ENCODE measurements at places on chromosomes 12 and 14.

GRCh38 chr14:58055497-58056010 lies 96.5 kb downstream of the ARMH4 start:
- DNase-seq, result no peak

GRCh38 chr12:401235-402028 lies at the start of gene CCDC77:
CCDC77 (plus strand) TSS chr12:401644; CDS start chr12:409384, 7,740 bp downstream.
- peak; percentile 98 for DNase-seq

GRCh38 chr12:31715283-31715825 lies 13.5 kb downstream of the AMN1 start:
- DNase-seq, result peak; percentile 66

DNA sequence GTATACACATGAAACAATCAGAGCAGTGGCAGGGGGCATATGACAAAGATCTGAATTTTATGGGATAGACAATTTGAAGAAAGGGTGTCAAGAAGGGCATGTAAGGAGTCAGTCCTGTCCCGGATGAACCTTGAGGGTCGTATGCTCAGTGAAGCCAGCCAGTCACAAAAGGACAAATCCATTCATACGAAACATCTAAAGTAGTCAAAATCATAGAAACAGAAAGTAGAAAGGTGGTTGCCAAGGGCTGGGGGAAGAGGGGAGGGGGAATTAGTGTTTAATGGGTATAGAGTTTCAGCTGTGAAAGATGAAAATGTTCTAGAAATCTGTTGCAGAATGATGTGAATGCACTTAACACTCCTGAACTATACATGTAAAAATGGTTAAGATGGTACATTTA lies 157.5 kb downstream of the TGFB3 start:
- peak; percentile 19 for DNase-seq

DNA sequence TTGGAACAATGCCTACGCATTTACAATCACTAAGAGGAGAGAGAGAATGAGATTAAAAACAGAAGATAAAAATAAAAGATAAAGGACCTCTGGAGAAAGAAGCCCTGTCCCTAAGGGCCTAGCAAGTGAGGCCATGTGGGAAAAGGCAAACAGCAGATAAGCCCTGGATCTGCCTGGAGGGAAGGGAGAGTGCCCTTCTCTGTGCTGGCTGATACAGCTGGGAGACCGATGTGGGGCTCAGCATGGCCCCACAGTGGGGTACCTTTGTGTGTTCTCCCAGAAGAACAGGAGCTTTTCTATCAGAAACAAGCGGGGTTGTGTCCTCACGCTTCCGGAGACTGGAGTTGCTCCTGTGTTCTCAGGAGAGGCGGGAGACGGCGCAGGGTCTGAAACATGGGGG lies 59.9 kb downstream of the TMCC3 start:
- DNase-seq, result peak; percentile 40

- DNase-seq, result peak; percentile 2
Measured at GRCh38 chr12:29346769-29347421, 34.1 kb downstream of the ERGIC2 start.

DNA sequence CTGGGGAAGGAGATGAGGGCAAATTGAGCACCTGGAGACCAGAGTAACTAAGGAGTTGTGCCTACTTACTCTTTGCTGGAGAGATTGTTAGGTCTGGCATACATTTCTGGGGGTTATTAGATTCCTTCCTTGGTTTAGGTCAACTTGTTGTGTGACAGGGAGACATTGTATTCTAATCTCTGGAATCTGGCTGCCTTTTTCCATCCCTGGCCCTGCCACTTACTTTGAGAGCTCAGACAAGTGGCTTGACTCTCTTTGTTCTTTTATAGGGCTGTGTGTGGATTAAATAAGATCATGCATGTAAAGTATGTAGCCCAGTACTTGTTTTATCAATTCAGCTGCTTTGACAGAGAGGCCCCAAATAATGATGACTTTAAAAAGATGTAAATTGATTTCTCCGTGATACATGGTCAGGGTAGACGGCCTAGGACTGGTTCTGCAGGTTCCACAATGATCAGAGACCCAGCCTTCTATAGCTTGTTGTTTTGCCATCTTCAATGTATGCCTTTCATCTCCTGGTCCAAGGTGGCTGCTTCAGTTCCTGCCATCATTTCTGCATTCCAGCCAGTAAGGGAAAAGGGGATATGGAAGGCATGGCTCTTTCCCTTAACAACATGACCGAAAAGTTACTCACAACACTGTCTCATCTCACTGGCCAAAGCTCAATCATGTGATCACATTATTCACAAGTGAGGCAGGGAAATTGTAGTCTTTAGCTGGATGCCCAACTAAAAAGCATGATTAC lies 72.6 kb downstream of the CHST11 start:
- DNase-seq, result no peak

DNA sequence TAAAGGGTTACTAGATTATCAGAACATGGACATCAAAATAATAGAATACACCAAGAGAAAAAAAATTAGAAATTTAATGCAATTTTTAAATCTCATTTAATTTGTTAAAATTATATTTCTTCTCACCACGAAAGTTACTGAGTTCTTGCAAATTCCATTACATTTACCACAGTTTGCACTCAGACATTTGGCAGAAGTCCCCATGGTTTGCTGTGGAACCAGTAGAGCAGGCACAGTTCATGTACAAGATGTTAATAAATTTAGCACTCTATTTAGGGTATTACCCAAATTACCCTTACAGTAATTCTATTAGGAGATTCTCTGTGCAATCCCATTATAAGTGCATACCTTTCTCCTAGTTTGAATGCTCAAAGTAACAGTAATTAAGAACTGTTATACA lies 9.7 kb downstream of the SCN8A start:
- DNase-seq, result no peak

DNA sequence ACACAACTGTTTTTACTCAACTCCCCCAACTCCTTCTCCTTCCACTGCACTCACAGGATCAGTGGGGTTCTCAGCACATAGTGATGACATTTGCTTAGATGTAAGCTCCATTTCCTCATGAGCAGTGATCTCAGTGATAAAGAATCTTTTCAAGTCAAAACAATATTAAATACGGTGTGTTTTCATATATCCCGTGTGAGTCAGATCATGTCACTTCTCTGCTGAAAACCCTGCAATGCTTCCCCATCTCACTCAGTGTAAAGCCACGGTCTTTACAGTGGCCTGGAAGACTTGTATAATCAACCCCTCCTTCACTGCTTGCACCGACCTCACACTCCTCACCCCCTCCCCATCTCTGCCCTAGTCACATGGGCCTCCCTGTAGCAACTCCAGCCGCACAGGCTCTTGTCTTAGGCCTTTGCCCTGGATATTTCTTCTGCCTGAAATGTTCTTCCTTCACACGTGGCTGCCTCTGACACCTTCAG lies 149.7 kb upstream of the ARHGAP5 start:
- no peak for DNase-seq

DNA sequence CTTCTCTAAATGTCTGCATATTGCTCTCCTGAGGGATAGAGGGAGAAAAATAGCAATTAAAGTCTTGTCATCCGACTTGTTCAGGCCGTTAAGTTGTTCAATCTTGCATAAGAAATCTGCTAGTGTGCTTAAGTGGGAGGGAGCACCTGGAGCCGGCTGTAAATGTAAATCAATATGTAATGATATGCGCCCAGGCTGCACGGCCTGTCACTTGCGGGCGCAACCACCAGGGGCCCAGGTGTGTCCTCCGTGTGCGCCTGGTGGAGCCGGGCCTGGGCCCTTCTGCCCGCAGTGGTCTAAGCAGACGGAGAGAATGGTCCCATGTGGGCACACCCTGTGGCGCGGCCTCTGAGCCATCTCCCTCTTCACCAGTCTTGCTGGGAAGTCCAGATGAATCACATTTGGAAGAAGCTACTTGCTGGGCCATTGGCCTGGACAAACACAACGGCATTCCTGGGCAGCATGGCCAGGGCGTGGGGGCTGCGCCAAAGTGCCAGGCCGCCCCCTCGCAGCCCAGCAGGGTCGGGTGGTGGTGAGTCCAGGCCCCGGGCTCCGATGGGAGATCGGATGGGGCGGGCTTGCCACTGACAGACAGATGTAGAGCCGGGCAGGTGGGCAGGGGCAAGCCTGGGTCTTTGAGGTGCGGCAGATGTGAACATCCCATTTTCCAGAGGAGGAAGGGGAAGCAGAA lies 193.3 kb upstream of the C14orf180 start:
- DNase-seq, result no peak

- no peak for DNase-seq
Measured at GRCh38 chr12:78562368-78563205, 302.0 kb upstream of the SYT1 start.

DNA sequence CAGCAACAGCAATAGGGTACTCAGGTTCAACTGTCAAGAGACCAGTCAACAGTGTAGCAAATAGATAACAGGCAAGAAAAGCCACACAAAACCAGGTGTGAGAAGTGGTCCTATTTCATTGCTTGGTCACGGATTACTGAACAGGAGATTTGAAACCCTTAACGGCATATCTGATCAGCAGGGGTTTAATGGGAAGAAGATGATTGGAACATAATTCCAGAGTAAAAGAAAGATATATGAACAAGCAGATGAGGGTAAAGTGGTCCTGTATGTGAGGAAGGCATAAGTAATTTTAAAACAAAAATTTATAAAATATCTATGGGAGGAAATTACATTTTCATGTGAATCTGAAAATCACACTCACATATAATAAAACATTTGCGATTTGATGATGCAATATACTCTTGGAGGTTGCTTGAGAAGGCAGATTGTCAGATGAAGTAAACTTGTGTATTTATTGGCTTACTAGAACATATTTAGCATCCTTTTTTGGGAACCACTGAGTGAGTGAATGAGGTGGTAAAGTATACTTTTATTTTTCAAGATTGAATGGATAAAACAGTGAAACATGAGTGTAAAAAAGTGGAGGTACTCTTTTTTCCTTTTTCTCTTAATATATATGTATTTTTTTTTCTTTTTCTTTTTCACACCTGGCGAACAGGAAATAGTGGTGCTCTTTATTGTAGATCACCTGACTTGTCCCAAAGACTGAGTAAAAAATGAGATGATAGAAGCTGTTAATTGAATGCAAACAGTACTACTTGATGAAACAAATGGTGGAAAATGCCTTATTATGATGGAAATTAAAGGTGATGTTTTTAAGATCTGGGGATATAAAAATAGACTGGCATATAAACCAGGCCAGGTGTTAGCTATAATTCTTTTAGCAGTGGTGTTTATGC lies 21.6 kb upstream of the SDR39U1 start:
- DNase-seq, result no peak

DNA sequence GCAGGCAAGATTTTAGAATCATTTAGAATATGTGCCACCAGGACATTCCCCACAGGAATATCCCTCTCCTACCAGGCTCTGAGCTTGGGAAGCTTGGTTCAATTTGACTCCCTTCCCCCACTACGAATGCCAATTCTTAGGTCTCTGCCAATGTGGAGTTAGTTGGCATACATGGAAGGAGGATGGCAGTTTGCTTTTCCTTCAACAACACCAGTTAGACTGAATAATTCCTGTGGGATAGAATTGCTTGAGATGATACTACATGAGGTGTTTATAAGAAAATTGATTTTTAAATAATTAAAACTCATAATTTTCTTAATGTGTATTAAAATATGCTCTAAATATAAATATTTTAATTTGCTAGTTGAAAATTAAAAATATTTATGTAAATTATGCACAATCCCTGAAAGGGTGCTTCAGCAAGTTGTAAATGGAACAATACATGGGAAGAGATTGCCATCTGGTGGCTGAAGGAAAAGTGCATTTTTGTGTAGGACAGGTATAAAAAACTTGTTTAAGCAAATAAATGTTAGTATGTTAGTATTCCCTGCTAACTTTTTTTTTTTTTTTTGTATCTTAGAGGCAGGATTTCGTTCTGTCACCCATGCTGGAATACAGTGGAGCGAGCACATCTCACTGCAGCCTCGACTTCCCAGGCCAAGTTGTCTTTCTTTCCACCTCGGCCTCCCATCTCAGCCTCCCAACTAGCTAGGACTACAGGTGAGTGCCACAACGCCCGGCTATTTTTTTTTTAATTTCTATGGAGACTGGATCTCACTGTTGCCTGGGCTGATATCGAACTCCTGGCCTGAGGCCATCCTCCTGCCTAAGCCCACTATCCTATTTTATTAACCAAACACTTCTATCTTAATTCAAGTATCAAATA lies 25.8 kb upstream of the STRAP start:
- DNase-seq, result peak; percentile 38

DNA sequence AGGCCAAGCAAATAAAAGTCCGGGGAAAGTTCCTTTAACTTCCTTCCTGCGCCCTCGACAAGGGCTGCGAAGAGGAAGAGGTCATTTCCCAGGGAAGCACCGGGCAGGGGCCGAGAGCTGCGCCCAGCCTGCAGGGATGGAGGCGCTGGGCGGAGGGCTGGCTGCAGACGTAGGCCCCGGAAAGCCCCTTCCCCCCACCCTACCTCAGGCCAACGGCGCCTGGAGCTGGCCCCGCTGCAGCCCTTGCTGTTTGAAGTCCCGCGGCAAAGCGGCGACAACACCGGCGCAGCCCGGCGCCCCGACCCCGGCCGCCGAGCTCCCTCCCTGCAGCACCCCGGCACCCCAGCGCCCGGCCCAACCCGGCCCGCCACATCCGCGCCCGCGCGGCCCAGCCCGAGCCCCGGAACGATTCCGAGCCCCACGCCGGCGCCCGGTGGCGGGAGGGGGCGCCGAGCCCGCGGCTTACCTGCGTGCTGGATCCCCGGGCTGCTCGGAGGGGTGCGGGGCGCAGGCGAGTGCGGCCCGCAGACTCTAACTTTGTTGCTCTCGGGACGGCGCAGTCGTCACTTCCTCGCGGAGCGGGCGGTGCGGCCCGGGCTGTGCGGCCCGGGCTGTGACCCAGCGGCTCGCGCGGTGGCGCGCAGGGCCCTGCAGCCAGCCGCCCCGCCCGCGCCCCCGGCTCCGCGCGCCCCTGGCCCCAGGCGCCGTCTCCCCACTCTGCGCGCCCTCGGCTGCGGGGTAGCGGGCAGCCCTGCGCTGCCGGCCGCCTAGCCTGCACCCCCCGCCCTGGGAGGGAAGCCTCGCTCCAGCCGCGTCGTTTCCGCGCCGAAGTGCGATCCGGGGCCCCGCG lies 64.8 kb upstream of the PTGR2 start:
- DNase-seq, result peak; percentile 75

- DNase-seq, result no peak
Measured at GRCh38 chr12:44627387-44628166, 248.5 kb downstream of the NELL2 start.

DNA sequence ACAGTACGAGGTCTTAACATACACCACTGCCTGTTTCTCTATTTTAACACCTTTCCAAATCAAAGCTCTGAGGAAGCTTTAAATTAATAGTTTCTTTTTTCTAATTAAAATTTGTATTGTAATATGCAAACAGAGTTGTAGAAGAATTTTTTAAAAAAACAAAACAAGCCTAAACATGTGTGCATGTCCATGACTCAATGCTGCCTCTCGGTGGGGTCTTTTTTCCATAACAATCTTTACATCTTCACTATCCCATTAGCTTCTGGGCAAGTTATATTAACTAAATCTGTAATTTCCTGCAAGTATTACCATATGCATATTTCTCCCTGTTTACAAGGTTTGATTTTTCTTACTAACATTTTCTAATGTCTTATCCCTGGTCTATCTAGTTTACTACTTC lies 143.9 kb upstream of the NAV3 start:
- peak; percentile 51 for DNase-seq

All from stomach (tissue), 19 donors.